CD4-positive, alpha-beta T cell treated with Interleukin-15 for 4 hours (primary cell): ENCODE measurements at places on chromosomes 2 and 18.

DNA sequence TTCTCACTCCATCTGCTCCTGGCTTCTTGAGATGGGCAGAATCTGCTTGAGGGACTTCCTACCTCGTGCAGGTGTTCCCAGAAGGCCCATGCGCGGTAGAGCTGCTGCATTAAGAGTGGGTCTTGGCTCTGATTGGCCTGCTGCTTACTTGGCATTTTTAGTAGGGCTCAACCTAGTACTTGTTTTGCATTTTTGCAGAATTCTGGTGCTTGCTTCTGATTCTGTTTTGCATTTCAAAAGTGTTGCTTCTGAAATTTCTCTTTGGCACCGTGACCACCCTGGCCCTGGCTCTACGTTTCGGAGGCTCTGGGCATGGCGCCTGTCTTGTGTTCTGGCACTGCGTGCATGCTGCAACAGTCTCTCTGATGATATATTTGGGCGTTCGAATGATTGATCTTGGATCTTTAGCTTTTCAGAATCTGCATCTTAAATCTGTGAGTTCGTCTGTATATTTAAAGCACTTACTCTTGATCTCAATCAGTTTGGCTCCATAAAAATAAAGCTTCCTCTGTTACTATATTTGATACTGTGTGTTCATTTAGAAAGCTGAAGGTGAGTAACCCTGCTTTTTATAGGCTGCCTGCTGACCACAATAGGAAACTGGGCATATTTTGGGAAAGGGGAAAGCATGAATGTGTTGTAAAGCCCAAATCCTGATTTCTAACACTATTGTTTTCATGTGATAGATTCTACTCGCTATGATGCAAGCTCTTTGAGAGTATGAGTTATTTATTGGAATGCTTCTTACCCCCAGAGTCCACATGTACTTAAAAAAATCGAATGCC, 22.2 kb downstream of the EFR3B start:
- no peak for DNase-seq

DNA sequence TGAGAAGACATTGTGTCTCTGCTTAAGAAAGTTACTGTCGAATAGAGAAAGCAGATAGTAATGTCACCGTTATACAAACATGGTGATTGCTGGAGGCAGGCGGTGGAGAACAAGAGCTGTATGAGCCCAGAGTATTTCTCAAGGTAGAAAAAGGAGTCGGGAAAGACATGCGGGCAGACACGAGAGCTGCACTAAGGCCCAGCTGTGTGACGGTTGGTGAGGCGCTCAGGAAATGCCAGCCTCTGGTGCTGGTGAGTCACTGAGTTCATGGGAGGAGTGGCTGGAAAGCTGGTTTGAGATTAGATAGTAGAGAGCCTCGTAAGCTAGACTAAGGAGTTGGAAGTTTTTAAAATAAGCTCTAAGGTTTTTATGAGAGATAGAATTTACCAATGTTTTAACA, 390.9 kb upstream of the TRIB2 start:
- no peak for DNase-seq

DNA sequence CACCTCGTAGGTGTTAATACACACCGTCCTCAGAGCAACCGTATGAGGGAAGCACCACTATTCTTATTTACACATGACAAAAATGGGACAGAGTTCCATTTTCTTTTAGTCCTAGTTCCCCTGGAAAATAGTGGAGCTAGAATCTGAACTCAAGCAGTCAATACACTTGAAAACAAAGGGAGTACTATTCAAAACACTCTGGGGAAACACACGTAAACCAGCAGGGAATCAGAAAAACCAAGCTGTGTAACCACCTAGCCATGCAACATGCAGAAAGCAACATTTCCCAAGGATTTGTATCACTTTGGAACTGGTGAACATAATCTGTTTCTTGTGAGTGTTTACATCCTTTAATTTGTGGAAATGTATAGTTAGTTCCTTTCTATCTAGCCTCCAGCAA, 208.2 kb downstream of the UBE2E3 start:
- DNase-seq = no peak

DNA sequence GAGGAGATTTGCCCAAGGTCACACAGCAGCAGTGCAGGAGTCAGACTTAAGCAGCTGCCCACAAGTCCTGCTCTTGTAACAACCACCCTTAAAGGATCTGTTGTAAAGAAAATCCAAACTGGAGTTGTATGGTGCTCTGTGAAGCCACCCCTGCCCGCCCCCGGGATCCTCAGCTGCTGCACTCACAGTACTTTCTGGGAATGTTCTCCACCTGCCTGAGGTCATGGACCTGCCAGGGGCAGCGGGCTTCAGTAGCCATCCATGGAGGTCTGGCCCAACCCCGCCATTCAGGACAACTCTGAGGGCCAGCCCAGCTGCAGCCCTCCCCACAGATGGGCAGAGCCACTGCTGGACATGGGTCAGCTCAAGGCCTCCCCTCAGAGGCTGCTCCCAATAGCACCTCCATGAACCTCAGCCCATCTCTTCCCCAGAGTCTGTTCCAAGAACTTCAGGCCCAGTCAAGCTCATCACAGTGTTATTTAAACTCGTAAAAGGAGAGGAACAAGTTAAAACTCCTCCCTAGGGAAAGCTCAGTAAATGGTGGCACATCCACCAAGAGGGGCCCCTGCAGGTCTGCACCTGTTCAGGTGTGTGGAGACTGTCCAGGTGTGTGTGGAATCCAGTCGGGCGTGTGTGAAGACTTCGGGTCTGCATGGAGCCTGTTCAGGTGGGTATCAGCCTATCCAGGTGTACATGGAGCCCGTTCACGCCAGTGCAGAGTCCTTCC, 39.4 kb upstream of the GPC1 start:
- DNase-seq = no peak

DNA sequence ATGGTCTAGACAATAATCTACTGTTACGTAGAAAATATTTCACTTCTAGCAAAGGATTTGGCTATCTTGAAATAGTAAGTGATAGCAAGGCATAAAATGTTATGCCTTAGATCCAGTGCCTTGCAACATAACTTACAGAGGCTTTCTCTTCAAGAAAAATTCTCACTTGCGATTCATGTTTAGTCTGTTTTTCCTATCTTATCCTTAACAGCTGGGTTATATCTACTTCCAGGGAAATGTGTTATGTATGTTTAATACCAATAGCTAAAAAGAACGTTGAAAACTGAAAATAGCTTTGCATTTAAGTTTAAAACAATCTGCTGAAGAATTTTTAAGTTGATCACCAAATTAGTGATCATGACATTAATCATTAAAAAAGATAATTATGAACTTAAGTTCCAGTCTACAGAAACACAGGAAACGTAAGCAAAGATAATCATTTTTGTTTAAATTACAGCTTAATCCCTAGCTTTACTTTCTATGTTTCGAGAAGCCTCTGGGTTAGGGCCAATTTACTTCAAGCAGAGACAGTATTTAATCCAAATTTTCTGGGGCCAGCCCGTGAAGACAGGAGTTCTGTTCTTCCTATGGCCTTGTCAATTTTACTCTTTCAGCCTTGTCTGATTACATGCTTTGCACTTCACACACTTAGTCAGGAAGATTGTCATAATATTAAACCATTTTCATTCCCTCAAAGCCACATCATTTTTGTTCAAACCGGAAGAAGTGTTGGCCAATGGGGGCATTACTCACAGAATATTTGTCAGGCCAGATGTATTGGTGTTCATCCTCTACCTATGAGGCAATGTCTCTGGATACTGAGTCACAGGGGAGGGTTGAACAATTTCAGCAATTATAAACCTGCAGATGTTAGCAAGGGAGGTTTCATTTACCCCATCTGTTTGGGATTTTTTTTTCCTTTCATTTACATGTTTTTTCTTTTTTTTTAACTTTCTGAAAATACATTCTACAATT, 1132.9 kb upstream of the ZEB2 start:
- no peak for DNase-seq

DNA sequence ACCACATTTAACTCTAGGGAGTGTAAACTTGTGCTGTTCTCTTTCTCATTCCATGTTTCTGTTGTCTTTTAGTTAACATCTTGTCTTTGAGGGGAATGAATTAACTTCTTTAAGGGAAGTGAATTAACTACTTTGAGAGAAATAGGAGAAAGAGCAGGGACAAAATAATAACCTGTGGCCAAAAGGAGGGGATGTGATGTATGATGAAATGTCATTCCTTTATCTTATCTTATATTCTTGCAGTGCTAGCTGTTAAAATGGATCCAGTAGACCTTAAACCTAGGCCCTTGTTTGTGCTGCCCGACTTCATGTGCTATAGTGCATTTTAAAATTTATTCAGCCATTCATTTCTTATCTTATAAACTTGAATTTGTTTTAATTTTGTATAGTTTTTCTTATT, 18.4 kb downstream of the ABI2 start:
- DNase-seq = no peak

DNA sequence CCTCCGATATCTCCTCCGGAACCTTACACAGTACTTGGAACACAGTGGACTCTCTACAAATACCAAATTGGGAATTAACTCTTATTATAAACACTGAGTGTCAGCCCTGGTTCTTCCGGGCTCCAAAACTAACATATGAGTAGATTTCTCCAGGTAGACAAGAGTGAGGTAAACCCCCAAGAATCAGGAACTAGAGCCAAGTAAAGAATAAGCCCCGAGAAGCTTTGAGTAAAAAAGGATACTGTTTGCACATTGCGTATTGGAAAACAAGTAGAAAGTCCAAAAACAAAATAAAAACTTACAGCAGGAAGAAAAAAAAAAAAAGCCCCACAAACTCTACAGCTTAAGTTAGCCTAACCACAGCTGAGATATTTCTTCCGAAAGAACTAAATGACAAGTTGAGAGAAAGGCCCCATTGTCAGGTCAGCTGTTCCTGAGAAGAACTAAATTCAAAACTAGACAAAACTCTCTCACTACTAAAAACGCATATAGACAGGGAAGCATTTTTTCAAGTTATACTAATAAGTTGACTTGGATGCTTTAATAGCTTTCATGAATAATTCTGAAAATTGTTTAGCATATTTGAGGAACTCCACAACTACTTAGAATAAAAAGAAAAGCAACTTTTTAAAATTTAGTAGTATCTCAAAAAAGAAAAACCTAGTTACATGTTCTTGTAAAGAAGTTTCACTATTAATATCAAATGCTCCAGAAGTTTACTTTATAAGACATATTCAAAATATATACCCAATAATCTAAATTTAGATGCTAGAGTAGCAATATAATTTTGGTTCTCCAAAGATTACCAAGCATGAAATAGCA, 4.3 kb upstream of the HAAO start:
- DNase-seq = no peak

GRCh38 chr2:218679119-218679518, 7.2 kb downstream of the STK36 start:
- no peak for DNase-seq

- DNase-seq = no peak
Observed at GRCh38 chr2:46769809-46770208, 145.8 kb downstream of the MCFD2 start.

DNA sequence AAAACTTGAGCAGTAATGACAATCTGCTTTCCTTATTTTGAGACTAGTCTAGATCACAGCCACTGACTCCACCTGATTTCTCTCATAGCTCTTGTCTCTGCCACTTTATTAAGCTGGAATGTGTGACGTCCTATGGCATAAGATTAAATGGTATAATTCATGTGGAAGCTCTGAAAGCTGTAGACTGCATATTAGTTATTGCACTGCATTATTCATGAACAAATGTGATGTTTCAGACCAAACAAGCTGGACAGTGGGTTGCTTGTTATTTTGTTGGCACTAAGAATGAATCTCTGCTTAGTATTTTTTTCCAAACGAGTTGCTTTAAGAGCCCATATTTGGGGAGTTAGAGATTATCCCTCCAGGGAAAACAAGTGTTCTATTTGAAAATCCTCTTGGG, 1218.5 kb downstream of the SUCLG1 start:
- DNase-seq = no peak

DNA sequence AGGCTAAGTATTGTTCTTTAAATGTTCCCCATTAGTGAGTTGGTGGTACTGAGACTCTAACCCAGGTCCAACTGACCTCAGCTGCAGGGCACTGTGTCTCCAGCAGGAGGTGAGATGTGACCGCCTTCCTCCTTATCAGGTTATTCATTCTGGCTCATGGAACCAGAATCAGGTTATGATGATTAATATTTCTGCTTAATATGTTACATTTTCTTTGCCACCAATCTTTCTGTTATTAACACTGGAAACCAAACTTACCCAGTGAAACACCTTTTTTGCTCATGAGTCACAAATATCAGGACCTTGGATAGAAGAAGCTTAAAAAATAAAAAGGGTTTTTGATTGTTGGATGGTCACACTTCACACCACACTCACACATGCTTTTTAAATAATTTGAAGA, 85.4 kb downstream of the DPP4 start:
- peak; percentile 26 for DNase-seq

GRCh38 chr18:74806700-74807416, 209.2 kb downstream of the ZNF407 start:
- DNase-seq = no peak

DNA sequence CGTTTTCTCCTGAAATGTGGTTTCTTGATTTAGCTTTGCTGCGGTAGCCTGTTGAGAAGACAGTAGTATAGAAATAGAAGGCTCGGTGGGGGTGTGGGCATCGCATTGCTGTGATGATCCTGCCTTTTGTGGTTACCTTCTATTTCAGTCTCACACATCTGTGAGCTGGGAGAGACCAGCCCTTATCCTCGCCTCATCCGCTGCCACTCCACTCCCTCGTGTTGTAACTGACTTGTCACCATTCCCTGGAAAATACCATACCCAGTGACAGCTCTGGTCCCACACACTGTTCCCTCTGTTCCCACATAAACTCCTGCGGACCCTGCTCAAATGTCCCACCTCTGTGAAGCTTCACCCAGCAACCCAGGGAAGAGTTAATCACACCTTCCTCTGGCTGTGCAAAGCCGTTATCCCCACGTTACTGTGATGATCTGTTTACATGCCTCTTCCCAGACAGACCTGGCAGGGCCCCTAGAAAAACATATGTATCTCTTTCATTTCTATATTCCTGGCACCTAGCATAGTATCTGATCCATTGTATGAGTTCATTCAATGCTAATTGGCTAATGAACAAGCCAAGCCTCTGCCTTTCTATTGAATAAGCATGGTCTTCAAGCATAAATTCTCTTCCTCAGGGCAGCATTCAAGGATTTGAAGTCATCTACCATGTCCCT, 114.6 kb downstream of the MAPK4 start:
- DNase-seq = no peak

DNA sequence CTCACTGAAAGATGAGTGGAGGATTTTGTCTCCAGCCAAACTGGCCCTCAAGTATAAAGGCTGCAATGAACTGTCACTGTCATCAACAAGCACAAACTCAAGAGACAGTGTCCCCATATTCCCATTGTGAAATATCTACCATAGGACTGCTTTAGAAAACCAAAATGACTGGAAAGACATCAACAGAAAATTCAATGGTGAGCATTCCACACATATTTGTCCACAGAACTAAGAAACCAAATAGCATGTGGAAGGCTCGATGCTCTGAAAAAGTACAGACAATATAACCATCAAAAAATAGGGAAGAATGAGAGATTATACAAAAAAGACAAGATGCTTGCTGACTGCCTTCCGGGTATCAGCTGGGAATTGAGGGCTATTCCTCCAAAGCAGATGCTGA, 37.6 kb downstream of the TGFBRAP1 start:
- no peak for DNase-seq

GRCh38 chr2:222456479-222457077, 32.2 kb downstream of the SGPP2 start:
- DNase-seq = no peak
